ENCODE measurements at places on chromosomes 3 and 15.

GRCh38 chr3:131353016-131353877 is 28.3 kb upstream of the NUDT16 start:
- DNase-seq: no peak

DNA sequence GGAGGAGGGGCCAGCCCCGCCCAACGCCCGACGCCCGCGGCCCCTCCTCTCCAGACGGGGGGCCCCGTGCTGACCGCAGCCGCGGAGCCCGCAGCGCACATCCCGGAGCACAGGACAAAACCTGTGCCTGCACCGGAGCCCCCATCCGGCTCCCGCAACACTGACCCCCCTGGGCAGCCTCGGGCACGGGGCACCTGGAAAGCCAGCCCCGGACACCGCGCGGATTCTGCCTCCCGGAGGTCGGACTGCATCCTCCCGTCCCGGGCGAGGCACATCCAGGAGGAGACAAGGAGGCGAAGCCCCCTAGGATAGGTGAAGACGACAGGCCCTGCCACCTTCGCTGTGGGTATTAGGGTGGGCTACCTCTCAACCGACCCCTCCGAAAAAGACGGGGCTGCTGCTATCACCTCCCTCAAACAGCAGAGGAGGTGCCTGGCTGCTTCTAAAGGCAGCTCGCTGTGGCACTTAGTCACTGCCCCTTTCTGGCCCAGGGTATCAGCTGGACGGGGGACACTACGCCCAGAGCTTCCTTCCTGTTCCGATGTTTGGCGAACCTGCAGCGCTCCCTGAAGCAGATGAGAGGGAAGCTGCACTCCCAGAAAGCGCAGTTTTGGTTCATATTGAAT is 10.6 kb downstream of the XXYLT1 start:
- no peak for DNase-seq

DNA sequence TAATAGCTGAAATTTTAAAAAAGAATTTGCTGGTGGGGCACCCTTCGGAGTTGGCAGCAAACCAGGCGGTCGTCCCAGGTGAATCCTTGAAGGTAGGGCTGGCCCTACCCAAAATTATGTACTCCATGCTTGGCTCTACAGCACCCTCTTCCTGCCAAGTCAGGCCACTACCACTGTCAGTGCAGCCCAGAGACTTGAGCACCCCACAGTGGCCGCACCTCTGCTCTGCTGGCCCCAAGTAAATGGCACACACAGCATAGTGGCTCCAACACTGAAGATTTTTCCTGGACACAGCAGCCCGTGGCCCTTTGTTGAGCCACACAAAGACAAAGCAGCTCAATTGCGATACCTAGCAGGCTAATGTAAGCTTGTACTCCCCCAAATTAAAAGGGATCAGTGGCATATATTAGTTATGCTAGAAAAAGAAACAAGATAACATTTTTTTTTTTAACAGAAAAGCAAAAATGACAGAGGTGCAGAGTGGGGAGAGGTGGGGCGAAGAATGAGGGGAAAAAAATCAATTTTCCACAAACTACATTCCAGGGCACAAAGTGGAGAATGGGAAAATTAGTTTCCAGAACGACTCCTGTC is 250.5 kb downstream of the UACA start:
- no peak for DNase-seq

DNA sequence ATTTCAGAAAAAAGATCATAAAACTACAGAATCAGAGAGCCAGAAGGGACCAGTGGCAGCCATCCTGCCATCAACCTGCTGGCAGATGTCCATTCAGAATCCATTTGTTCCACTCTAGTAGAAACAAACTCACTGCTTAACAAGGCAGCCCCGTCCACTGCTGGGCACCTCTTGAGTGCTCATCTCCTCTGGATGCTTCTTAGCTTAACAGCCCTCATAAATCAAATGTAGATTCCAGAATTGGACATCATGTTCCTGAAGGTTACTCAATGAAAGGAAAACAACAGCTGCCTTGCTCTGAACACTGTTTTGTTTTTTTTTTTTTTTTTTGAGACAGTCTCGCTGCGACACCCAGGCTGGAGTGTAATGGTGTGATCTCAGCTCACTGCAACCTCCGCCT is 37.3 kb downstream of the ABCC5 start:
- no peak for DNase-seq

- DNase-seq: no peak
These were observed 101.2 kb upstream of the PTX3 start for GRCh38 chr3:157335233-157336076.

DNA sequence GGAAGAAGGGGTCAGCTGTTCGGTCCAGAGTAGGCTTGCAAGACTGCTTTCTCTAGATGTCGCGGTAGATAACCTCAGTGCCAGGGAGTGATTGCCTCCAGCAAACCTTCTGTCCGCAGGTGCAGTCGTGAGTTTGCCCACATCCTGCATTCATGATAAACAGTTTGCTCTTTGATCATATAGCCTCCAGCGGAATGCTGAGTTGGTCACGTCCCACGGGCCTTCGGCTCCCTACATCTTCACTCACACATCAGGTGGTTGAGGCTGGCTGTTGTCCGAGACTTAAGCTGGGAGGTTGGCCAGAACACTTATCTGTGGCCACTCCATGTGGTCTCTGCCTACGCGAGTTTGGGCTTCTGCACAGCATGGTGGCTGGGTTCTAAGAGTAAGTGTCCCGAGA is 62.1 kb upstream of the NR2C2 start:
- DNase-seq: no peak

DNA sequence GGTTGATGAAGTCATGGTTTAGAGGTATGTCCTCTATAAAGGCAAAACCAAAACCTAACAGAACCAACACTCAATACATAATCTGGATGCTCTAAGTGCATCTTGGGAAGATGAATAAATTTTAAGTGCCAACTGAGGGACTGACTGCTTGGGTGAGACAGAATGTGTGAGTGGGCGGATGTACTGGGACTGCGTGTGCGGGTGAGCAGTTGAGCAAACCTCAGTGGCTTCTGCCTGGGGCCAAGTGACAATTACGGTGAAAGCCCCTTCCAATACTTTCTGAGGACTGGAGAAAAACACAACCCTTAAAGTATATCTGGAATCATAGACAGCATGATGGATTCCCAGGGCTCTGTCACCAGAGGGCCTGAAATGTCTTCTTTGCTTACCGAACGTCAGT is 80.1 kb upstream of the FEZF2 start:
- DNase-seq: no peak

- no peak for DNase-seq
These were observed 72.7 kb upstream of the SNRK start for GRCh38 chr3:43213631-43214030.

GRCh38 chr15:47944637-47945288 is 176.0 kb upstream of the SLC24A5 start:
- DNase-seq: no peak

DNA sequence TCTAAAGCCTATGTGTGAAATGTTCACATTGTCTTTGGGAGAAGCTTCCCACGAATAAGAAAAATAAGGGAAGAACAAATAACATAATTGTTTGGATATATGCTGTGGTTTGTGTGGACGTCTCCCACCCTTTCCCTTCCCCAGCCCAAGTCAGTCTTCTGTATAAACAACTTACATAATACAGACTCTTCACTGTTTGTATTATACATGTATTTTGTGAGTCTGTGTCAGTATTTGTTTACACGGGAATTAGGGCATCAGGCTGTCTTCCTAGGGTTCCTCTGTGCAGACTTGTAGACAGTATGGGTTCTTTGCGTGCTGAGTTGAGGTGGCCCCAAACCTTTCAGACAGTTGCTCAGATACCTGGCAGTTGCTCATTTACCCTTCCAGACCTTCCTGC is 103.4 kb downstream of the IGF1R start:
- DNase-seq: no peak

GRCh38 chr3:41874022-41874421 is 87.9 kb downstream of the ULK4 start:
- no peak for DNase-seq

Measured in stimulated activated CD4-positive, alpha-beta T cell treated with anti-CD3 and anti-CD28 coated beads, TNF-alpha, amount 100 ng/mL, for 4 hours (primary cell).